ENCODE measurements at places on chromosomes 5 and 9. TPM values are rescaled to one million over a fixed set of nuclear protein-coding genes. Genes with fewer than 3 reads are reported as not detected.

TMC1 gene
- polyA plus RNA-seq: not detected

DNA sequence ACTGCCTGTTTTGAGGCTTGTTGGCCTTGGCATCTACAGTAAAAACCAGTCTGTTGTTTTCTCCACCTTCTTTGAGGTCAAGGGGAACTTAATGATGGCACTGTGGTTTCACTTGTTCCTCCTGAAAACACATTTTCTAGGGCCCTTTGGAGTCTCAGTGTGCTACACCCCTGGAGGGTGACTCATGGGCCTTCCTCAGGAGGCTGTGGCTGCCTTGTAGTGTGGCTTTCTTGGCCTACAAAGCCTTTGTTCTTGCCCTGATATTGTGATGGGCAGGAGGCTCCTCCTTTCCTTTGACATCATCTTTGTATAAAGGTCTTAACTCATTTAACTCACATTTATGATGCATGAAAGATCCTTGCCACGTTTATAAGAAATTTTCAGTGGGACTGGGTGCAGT, 56.3 kb upstream of the GPBP1 start:
- peak; percentile 72 for DNase-seq
- H3K4me3 ChIP-seq: no peak overlapping the region
- H3K4me1 ChIP-seq: peaks cover 6% of the 10 kb centered on the region
- no peaks in the 10 kb centered on the region for H3K27me3 ChIP-seq
- H3K36me3 ChIP-seq: no peaks in the 10 kb centered on the region
- H3K27ac ChIP-seq: no peak overlapping the region

TRAF2 gene
- polyA plus RNA-seq: 23.1 TPM

GRCh38 chr9:93596399-93596798, 20.0 kb downstream of the PHF2 start:
- H3K27ac ChIP-seq: no peak overlapping the region
- H3K27me3 ChIP-seq: no peaks in the 10 kb centered on the region
- DNase-seq: no peak

GRCh38 chr9:128632486-128632885, 24.2 kb downstream of the DYNC2I2 start:
- DNase-seq: no peak
- no peaks in the 10 kb centered on the region for H3K27me3 ChIP-seq
- no peaks in the 10 kb centered on the region for H3K4me1 ChIP-seq
- no peak overlapping the region for H3K4me3 ChIP-seq
- H3K27ac ChIP-seq: no peak overlapping the region
- peaks cover 40% of the 10 kb centered on the region for H3K36me3 ChIP-seq

- H3K4me1 ChIP-seq: no peaks in the 10 kb centered on the region
- H3K27me3 ChIP-seq: no peaks in the 10 kb centered on the region
- H3K36me3 ChIP-seq: no peaks in the 10 kb centered on the region
- no peak for DNase-seq
- H3K27ac ChIP-seq: no peak overlapping the region
- H3K4me3 ChIP-seq: no peak overlapping the region
Observed at GRCh38 chr9:110626101-110626829, 42.3 kb upstream of the MUSK start.

CER1 gene
- polyA plus RNA-seq: not detected
